ENCODE measurements at places on chromosomes 16 and 17.

- DNase-seq: no peak
Measured at GRCh38 chr17:34126496-34126895, 128.6 kb upstream of the CCL2 start.

GRCh38 chr16:23403547-23403946, 49.4 kb downstream of the COG7 start:
- no peak for DNase-seq

GRCh38 chr16:23899869-23900268, 64.1 kb downstream of the PRKCB start:
- no peak for DNase-seq

DNA sequence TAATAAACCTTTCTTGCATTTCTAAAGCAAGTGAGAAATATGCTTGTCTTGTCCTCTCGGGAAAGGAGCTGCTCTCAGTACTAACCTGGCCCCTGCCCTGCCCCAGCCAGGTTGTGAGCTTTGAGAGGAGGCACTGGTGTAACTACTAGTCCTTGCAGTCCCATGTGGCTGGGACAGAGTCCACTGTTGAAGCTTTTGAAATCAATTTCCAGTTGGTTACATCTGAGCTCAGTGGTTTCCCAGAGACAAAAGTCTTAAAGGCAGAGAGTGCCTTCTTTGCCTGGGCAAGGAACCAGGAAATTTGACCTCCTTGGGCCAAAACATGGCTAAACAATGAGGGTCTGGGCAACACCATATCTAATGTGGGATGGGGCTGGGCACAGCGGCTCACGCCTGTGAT, 48.7 kb downstream of the GSG1L start:
- no peak for DNase-seq

DNA sequence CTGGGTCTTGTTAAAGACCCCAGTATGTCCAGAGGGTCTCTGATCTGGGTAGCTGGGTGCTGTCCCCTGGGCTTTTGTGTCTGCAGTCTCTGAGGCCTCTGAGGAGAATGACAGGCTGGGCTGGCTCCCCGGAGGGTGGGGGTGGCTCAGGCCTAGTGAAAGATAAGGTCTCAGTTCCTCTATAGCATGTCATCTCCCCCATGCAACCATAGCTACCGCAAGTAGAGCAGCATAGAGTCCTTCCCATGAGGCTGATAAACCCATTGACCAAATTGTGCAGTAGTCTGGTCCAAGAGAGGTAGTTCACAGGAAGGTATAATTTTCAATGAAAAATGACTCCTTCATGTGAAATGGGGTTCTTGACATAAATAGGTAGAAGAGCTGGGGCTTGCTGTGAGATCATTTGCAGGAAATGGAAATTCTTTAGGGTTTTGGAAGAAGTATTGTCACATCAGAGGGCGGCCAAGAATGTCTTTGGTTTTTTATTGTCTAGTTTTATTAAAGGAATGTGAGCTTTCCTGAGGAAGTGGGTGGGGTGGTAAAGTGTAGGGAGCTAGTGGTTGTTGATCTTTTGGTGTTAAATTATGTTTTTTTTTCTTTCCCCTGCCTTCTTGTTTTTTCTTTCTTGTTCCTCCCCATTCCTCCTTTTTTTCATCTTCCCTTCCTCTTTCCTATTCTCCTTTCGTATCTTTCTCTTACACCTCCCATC, 21.0 kb downstream of the SLC7A6OS start:
- peak; percentile 81 for DNase-seq

- peak; percentile 63 for DNase-seq
Measured at GRCh38 chr17:80220736-80221215, 549 bp downstream of the SLC26A11 start.

DNA sequence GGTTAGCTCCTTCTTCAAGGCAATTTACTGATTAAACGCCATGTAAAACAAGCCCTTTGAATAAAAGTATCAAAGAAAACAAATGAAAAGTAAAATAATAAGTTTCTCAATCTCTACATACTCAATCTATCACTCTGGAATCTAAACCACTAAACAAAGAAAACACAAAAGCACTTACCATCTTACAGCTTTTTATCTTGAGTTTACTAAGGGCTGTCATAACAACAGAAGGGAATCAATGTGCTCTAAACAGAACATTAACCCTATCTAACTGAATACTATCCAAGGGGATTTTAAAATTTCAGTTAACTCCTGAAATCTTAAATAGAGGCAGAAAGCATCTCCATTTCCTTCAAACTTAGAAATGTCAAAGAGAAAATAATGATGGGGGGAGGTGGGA, 3.4 kb downstream of the SKA2 start:
- no peak for DNase-seq

DNA sequence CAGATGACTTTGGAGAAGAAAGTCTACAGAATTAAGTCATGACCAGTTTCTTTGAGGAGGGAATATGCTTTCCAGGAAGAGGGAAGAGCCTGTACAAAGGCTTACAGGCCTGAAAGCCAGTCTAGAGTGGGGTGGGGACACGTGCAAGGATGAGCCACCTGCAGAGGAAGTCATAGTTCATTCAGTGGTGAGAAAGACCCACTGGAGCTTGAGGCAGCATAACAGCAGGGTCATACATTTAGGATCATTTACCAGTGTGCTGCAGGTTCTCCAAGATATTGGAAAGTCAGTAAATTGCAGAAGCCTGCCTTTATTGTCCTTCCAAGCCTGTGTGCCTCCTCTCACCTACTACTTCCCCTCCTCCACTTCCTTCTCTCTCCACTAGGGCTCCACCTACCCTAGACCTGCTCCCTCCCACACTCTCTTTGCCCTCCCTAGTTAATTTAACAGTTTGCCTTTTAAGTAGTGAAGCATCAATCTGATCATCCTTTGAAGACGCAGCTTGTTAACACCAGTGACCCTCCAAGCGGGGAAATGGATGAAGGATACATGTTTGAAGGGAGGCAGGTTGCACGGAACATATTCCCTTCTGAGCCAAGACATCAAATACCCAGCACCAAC, 40.2 kb downstream of the CDRT15 start:
- DNase-seq: no peak

DNA sequence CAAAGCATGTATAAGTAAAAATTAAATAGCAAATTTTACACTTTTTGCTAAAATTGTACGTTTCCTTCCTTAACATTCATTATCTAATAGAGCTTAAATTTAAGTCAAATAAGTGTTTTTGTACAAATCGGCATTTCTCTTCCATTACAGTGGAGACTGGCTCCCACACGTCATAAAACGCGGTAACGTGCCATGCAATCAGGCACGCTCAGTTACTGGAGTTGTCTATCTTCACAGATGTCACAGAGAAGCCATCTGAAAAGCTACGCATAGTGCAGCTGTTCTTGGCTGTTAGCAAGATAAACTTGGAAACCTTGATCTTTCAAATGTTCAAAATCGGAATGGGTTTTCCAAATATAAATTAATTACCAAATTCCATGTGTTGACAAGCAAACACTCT, 165.3 kb downstream of the STX8 start:
- no peak for DNase-seq

DNA sequence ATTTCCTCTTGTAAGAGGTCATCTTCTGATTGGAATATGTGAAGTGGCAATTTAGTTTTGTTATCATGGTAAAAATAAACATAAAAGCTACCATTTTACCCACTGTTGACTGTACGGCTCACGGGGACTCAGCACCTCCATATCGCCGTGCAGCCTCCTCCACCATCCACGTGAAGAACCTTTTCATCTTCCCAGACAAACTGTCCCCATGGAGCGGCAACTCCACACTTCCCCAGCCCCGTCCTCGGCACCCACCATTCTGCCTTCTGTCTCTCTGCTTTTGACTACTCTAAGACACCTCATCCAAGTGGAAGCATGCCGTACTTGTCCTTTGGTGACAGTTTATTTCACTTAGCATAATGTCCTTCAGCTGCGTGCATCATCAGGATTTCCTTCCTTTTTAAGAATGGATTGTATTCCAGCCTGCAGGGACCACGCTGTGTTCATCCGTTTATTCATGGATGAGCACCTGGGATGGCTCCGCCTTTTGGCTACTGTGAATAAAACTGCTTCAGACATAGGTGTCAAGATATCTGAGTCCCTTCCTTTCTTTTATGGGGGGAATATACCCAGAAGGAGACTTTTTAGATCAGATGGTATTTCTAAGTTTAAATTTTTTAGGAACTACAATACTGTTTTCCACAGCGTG, 14.3 kb downstream of the FBXO31 start:
- DNase-seq: no peak

- DNase-seq: peak; percentile 13
Measured at GRCh38 chr17:58402679-58403078, 14.7 kb downstream of the RNF43 start.

DNA sequence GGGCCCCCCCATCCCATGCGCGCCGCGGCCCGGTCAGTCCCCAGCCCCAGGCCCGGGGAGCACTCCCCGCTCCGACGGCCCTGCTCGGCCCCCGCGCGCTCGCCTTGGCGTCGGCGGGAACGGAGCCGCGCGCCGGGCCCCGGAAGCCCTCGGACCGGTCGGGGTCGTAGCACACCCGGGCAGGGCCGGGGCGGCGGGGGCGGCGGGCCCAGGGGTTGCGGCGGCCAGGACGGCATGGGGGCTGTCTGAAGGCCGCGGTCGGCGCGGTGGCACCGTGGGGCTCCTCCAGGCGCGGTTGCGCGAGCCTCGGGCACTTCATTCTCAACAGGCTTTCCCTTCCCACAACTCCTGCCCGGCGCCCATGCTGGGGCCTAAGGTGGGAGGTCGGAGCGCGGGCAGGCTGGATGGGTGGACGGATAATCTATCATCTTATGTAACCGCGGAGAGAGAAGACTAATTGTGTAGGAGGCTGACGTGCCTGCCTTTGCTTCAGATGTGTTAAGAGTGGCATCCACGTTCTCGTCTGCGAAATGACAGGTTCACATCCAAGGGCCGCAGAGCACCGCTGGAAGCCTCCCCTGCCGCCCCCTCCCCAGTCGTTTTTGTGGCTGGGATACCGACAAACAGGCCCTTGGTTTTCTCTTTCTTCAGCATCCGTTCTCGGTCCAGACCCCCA, 708 bp downstream of the BAIAP2 start:
- DNase-seq: no peak

- no peak for DNase-seq
Measured at GRCh38 chr17:10130263-10130662, 68.1 kb downstream of the GAS7 start.

- DNase-seq: no peak
Measured at GRCh38 chr17:14513835-14514234, 213.0 kb downstream of the HS3ST3B1 start.

GRCh38 chr16:74288065-74288464, 8.5 kb upstream of the PSMD7 start:
- DNase-seq: no peak

- no peak for DNase-seq
Measured at GRCh38 chr16:55155815-55156214, 168.2 kb upstream of the IRX6 start.

DNA sequence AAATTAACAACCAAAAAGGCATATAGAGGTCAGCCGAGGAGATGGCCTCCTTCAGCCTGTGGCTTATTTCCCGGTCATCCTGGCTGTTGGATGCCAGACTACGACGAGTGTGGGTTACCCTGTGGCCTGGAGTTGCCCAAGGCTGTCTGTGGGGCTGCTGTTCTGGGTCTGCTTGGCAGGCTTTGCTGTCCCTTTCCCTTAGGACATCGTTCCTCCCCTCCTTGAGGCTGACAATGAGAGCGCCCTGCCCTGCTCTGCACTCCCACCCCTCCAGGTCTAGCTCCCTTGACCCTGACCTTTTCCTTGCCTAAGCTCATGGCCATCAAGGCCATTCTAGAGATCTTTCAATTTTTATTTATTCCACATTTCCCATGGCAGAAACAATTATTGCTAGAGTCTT, 1.9 kb upstream of the CBFB start:
- DNase-seq: no peak

- no peak for DNase-seq
Measured at GRCh38 chr16:54488729-54489128, 202.1 kb upstream of the IRX3 start.

GRCh38 chr17:69679829-69680228, 265.3 kb downstream of the MAP2K6 start:
- DNase-seq: no peak

Data from GM03348 (cell line).